ENCODE measurements at places on chromosomes 12 and 14.

GRCh38 chr14:28785096-28785952, 18.7 kb downstream of the FOXG1 start:
- no peak for DNase-seq

DNA sequence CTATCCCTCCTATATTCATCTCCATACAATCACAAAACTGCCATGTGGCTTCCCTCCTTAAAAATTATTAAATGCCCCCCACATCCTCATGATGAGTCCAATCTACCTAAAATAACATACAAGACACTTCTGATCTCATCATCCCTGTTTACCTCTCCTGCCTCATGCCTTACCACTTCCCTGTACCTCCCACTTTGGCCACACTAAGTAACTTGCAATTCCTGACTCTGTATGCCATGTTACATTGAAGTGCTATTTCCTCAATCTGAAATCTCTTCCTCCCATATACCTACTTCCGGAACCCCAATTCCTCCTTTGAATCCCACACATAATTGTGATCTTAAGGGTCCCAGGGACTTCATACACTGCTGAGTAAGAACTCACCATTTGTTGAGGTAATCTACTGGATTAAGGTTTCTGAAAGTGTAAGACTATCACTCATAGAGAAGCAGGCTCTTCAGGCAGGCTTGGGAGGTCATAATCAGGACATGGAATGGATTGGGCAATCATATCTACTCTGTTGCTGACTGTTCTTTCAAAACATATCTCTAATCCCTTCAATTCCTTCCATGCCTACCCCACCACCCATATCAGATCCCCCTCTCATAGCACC, 117.6 kb upstream of the PLEKHG7 start:
- no peak for DNase-seq

DNA sequence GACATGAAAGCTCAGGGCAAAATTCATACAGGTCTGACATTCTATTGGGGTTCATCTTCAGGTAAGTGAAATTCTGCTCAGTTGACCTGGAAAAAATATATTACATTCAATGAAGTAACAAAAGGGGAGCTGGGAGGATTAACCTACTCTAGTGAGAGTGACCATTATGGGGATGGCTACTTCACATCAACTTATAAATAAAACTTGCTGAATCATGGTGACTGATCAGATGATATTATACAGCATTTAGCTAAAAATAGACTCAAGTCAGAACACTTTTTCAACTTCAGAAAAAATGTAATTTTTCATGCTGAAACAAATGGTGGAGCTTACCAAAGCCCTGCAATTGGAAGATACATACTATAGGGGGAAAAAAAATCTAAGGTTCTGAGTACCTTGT, 800.2 kb downstream of the FSCB start:
- no peak for DNase-seq

GRCh38 chr12:54661048-54661447, 12.9 kb upstream of the DCD start:
- no peak for DNase-seq

GRCh38 chr12:32010631-32011336, 51.6 kb downstream of the RESF1 start:
- DNase-seq: no peak

DNA sequence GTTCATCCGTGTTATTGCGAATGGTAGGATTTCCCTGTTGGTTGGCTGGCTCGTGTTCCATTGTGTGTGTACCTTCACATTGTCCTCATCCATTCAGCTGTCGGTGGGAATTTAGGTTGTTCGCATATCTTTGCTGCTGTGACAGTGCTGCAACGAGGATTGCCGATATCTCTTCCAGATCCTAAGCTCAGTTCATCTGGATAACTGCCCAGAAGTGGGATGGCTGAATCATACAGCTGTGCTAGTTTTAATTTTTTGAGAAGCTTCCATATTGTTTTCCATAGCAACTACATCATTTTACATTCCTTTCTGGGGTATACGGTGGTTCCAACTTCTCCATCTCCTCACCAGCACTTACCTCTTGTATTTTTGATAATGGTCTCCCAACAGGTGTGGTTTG, 292.8 kb upstream of the SFSWAP start:
- DNase-seq: no peak

DNA sequence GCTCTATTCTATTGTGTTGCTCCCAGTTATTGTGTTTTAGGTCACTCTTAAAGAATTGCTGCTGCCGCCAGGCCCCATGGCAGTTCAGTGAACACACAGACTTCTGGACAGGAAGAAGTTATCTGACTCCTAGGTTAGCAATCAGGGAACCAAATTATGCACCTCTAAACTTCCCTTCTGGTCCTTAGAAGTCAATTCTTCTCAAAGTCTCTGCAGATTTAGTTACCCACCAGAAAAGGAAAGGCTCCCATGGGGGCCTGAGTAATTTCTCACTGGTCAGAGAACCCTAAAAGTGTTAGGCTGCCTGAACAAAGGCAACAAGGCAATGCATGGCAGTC, 10.0 kb downstream of the EMP1 start:
- DNase-seq: no peak

DNA sequence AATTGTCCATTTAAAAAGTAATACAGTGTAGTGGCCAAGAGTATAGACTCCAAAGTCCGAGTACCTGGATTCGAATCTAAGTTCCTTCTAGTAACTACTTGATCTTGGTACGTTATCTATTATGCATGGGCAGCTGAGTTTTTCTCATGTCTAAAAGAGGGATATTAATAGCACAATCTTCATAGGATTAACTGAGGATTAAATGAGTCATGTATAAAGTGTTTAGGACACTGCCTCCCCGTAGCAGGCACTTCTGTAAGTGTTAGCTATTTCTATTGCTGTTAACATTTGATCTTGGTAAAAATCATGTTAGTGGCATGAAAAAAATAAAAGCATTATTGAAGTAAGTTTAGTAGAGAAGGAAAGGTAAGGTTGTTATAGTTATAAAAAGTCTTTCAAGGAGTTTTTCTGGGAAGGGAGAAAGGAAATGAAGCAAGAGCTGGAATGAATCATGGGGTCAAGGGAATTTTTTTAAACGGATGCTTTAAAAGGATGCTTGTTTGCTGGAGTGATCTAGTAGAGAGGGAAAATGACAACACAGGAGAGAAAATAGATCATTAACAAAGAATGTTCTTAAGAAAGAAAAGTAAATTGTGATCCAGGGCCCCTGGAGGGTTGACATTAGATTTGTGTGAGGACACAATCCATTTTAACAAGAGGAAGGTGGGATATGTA, 502.2 kb upstream of the USP15 start:
- no peak for DNase-seq

GRCh38 chr14:70098250-70098809, 90.4 kb downstream of the SLC8A3 start:
- DNase-seq: no peak

- DNase-seq: no peak
These were observed 251.4 kb upstream of the ATXN7L3B start for GRCh38 chr12:74286254-74286653.

DNA sequence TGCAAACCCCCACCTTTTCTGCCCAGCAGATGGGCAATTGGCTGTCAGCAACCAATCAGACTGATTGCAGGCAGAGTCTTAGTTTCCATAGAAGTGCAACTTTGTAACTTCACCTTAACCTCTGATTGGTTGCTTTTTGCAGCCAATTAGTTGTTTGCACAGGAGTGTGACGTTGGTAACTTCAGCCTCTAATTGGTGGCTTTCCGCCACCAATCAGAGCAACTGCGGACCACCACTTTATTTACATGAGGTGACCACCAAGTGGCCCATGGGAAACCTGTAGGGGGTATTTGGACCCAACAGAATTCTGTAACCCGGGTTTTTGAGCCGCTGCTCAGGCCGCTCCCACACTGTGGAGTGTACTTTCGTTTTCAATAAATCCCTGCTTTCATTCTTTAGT, 32.3 kb downstream of the CDKN1B start:
- no peak for DNase-seq

DNA sequence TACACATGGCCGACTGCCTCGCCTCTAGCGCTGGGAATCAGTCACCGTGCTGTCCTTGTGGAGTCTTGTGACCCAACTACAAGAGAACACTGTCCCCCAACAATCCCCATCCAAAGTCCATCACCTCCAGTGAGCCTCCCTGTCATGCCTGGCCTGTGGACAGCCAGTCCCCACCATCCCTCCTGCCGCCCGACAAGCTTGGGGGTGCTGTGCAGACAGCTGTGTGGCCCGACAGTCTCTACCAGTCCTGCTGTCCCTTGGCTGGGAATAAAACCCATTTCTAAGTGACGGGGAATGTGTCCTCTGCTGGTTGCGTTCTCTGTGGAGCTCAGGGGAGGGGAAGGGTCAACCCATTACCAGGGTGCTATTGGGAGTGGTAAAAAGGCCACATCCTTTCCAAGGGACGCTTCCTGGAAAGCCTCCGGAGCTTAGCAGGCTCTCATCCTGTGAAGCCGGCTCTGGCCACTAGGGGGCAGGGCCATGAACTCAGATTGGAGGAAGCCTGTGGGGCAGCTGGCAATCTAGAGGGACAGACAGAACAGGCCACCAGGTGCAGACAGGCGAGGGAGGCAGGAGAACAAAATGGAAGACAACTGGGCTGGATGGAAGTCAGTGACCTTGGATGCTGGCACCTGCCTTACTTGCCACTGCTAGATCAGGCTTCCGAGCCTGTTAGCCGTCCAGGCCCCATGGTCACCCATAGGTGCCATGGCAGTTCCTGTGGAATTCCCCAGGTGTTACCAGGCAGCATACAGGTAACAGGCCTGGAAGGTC, 12.0 kb upstream of the BLTP3B start:
- peak; percentile 64 for DNase-seq

DNA sequence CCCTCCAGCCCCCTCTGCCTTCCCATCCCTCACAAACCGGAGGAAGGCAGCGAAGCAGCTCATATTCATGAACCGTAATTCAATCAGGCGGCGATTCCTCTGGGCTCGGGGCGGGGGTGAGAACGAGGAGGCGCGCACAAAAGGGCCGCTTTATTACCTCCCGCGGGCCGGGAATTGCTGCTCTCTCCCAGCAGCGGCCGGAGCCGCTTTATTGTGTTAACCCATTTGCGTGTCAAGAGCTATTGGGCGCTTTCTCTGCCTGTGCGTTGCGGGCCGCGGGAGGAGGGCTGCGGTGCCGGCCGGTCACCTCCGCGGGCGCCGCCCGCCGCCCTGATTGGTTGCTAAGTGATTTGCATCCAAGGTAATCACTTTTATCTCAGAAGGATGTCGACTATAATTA, 4.8 kb downstream of the FAM222A start:
- no peak for DNase-seq

DNA sequence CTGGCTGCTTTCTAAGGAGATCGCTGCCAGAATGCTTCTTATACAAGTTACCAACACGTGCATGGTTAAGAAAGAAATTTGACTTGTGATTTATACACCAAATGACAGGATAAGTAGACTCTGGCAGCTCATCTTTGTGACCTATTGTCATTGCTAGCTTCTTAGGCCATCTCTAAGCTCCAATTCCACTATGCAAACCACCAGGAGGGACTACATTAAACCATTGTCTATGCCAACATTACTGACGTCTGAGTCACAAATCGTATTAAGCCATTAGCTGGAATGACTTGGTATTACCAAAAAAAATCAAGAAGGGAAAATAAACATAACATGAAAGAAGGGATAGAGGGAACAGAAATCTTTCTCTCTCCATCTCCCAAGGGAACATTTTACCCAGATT, 15.8 kb upstream of the VPS33A start:
- no peak for DNase-seq

DNA sequence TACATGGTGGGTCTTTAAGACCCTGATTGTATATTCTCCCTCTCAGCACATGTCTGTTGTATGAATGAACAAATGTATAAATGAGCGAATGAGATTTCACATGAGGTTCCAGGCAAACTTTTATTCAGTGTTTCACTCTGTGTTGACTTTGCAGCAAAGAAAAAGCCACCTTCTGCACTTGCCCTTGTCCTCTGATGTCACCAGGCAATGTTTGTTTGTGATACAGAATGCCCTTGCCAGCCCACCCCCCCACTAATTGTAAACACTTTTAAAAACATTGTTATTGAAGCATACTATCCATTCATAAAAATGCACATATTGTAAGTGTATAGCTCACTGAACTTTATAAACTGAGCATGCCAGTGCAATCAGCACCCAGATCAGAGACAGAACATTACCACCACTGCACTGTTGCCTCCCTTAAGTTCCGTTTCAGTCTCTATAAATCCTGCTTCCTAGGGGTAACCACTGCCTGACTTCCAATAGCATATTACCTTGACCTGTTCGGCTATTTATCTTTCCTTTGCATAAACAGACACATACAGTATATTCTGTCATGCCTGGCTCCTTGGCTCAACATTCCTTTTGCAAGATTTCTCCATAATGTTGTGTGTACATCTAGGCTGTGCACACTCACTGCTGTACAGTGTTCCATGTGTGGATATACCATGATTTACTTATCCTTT, 11.3 kb upstream of the LTA4H start:
- DNase-seq: no peak

GRCh38 chr12:48810903-48811431, 7.3 kb upstream of the CACNB3 start:
- no peak for DNase-seq

DNA sequence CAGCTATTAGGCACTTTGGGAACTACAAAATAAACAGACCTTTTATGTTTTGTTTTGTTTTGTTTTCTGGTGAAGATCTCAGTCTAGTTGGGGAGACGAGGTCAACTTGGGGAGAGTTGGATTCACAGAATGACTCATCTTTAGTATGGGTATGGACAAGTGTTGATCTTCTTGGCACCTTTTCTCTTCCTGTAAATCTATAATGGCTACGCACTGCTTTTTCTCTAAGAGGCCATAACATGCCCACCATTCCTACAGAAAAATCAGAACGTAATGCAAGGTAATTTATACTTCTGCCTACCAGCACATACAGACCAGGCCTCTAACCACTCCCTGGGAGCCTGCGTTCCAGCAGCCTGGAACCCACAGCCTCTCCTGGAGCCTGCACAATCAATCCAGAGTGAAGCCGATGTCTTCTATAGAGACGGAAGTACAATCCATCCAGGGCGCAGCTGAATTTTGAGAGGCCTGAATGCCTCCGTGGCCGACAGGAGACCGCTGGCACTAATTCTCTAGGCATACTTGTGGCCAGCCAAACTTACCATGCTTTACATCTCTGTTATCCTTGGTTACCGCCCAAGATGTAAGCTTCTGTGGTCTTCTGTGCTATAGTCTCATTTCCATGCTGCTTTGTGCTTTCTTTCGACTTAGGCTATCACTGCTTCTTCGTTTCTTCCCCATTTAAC, 717 bp downstream of the PPHLN1 start:
- DNase-seq: no peak

- no peak for DNase-seq
These were observed 1.1 kb downstream of the ANO6 start for GRCh38 chr12:45216983-45217485.

- no peak for DNase-seq
These were observed 7.2 kb upstream of the CRIP2 start for GRCh38 chr14:105467249-105467941.

GRCh38 chr12:121921066-121921465, 2.7 kb downstream of the CFAP251 start:
- DNase-seq: no peak

- peak; percentile 78 for DNase-seq
These were observed 3.7 kb downstream of the ZFP36L1 start for GRCh38 chr14:68788996-68789820.

- DNase-seq: no peak
These were observed 331.4 kb downstream of the MED13L start for GRCh38 chr12:115946092-115946491.

- DNase-seq: peak; percentile 99
These were observed 419 bp upstream of the SH2B3 start for GRCh38 chr12:111405149-111405858.

- no peak for DNase-seq
These were observed 2.9 kb upstream of the KRT83 start for GRCh38 chr12:52324153-52324444.

Data from stimulated activated CD4-positive, alpha-beta T cell treated with anti-CD3 and anti-CD28 coated beads, TNF-alpha, amount 100 ng/mL, for 48 hours (primary cell).